ENCODE measurements at places on chromosomes 6 and 20. TPM values are rescaled to one million over a fixed set of nuclear protein-coding genes. Genes with fewer than 3 reads are reported as not detected.

The B3GALT4 gene
- total RNA-seq: 8.7 TPM

The SEMG1 gene
- not detected for total RNA-seq

The TRIM27 gene
- total RNA-seq: 32.7 TPM

The DDRGK1 gene
- 64.0 TPM for total RNA-seq

The IPCEF1 gene
- total RNA-seq: 1.3 TPM

The ELOVL2 gene
- 0.16 TPM for total RNA-seq

The TENT5A gene
- 40.0 TPM for total RNA-seq

The GNAS gene
- 474 TPM for total RNA-seq

The NEURL2 gene
- total RNA-seq: 6.8 TPM

The SPO11 gene
- total RNA-seq: not detected

The SLC22A7 gene
- total RNA-seq: not detected

DNA sequence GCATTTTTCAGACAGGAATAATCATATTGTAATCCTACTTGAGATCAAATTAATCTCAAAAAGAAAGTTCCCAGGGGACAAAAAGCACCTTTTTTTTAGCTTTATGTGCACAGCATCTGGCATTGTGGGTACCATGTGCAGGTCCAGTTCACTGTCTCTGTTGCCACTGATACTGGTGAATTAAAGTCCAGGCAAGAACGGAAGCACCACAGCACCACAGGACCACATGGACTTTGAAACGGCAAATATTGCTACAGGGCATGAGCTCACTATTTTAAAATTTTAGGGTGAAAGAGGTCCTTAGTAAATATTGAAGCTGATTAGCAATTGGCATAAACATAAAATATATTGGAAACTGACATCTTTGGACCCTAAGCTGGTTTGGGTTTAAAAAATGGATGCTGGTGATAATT lies 709.0 kb downstream of the EPM2A start:
- no peak for DNase-seq

DNA sequence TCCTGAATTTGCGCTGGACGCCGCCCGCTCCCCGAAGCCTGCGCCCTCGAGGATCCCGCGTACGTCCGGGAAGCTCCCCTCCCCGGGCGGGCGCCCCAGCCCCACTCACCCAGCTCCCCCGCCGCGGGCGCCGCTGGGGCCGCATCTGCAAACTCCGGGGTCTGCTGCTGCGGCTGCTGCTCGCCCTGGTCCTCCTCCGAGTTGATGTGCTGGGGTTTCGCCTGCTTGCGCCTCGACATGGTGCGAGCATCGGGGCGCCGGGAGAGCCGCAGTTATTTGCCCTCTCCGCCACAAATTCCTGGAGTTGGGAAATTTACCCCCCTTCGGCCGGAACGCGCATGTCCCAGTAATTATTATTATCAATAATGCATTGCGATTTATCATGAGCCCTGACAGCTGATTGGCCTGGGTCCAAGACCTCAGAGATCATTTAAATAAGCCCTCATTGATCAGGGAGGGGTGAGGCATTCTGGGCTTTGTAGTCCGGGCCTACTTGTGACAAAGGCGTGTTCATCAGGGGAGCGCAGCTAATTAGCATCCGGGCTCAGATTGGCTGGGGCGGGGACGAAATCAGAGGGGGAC lies at the start of gene SALL4:
Gene SALL4 (minus strand): TSS at position 352 of the 582 bp plus-strand sequence. CDS start 113 bp downstream, at position 239.
- DNase-seq: peak; percentile 8

DNA sequence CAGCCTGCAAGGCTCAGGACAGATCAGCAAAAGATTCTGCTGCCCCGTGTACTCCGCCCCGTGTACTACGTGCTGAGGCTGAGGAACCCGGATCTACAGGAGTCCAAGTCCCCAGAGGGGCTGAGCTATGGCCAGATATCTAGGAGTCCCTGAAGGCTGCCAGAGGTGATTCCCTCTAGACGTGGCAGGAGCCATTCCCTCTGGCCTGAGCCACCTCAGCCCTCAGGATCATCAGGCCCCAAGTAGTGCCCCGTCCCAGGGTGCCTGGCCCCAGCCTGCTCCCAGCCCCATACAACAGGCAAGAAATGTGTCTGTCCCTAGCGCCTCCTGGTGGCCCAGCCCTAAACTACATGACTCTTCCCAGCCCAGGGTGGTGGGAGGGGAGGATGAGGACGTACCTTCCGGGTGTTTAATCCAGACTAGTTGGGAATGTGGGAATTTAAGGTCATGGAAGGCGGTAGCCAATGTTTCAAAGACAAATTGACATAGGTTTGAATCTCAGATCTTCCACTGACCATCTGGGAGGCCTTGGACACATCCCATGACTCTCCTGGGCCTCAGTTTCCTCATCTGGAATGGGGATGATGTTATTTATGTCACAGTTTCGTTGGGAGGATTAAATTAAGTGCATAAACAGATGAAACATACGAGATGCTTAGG lies 49.4 kb upstream of the PTPN1 start:
- peak; percentile 84 for DNase-seq

DNA sequence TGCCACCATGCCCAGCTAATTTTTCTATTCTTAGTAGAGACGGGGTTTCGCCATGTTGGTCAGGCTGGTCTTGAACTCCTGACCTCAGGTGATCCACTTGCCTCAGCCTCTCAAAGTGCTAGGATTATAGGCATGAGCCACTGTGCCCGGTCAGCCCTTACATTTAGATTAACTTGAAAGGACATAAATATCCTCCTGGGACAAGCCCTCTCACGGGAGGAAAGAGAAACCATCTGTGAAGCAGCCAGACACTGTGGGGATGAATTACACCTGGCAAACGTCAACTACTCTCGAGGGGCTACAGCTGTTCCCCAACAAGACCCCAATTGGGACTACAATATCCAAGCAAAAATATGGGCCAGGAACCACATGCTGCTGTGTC lies 32.7 kb upstream of the SAMHD1 start:
- no peak for DNase-seq

GRCh38 chr6:143200167-143200770 lies 139.6 kb downstream of the AIG1 start:
- DNase-seq: peak; percentile 66

DNA sequence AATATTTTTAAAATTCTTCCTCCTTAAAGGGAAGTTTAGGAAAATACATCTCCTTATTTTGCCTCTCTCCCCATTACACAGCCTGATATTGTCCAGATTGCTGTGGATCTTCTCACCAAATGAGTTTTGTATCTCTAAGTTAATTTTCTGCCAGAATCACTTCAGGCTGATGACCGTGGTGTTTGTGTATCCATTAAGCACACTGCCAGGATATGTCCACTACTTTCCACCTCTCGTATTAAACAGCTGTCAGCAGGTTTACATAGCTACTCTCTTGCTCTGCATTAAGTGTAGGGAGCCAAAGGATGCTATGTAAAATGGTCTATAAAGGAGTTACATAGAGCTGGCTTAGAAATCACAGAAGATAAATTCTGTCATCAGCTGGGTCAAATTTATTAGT lies 201.1 kb downstream of the ZFAND3 start:
- no peak for DNase-seq

DNA sequence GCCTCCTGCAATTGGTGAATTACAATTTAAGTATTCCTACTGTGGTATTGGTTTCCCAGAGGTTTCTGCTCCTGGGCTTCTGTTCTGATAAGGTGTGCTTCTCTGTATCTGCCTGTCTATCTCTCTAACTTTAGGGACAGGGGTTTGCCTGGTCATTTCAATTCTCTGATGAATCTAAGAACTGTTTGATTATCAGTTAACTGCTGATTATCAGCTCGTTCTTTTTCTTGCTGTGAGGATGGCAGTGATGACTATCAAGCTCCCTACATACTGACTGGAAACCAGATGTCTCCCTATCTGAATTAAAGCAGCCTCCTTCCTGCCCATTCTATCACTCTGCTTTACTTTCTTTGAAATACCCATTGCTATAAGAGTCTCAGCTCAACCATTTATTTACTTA lies 120.5 kb downstream of the INSM1 start:
- DNase-seq: no peak

DNA sequence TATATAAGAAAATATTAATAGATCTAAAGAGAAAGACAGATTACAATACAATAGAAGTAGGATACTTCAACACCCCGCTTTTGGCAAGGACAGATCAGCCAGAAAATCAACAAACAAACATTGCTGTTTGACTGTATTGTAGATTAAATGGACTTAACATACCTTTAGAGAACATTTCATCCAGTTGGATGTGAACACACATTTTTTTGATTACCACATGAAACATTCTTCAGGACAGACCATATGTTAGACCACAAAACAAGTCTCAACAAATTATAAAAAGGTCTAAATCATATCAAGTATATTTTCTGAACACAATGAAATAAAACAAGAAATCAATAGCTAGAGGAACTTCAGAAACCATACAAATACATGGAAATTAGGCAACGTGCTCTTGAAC lies 148.2 kb downstream of the TRMT11 start:
- no peak for DNase-seq

DNA sequence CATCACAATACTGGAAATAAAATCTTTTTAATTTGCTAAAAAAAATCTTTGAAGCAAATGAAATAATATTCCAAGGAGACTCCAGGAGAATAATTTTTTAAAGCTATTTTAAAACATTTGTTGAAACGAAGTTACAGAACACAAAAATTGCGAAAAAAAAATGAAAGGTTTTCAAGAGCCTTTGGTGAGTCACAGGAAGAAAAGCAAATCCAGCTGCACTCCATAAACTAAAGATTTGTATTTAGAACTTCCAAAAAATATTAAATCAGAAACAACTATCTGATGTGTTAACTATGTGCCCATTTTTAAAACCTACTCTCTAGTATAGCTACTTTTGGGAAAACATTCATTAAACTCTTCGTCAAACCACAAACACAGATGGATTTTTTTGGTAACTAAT lies 23.6 kb downstream of the PDSS2 start:
- peak; percentile 44 for DNase-seq

DNA sequence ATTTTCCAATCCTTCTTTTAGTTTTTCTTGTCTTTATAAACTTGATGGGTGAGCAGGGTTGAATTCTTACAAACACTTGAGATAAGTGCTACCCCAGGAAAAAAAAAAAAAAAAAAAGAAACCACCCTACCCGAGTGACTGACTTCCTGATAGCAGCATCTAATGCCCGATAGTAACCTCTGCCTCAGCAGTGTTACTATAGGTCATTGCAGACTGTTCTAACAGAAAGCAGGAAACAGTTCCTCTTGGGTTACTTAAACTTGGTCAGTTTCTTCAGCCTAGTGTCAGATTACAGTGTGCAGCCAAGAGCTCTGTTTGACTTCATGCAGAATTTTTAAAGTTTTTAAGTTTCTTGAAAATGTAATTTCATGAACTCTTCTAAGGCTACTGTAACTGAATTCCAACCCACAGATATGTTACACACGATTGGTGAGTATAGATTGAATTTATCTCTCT lies 2.1 kb downstream of the MYLIP start:
- peak; percentile 84 for DNase-seq

DNA sequence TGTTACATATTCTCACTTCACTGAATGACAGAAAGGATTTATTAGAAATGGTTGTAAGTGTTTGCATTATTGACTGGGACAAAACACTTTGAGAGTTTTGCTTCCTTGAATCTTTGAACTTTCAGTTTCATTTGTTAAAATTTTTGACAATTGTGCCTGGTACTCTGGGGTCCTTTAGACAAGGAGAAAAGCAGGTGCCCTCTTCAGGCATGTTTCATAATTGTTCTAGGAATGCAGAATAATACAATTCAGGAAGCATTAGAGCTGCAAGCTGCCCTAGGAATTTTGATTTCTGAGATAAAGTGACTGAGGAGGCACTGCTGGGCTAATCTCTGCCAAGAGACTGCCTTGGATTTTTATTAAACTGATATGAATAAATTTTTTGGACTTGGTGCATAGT lies 49.7 kb downstream of the TOP1 start:
- peak; percentile 86 for DNase-seq

DNA sequence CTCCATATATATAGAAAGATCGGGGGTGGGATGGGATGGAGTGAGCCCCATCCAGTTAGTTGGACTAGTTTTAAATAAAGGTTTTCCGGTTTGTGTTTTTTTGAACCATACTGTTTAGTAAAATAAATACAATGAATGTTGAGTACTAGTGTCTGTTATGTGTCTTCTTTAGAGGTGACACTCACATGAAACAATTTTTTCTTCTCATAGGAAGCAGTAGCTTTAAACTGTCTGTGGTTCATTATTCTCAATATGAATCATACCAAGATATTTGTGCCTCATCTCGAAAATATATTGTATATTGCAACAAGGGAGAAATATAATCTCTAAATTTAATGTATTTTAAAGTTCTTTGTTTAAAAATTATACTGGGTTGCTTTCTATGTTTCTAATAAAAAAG lies 33.4 kb downstream of the HSF2 start:
- DNase-seq: no peak

- no peak for DNase-seq
These were observed 38.9 kb upstream of the GFOD1 start for GRCh38 chr6:13526357-13526726.

DNA sequence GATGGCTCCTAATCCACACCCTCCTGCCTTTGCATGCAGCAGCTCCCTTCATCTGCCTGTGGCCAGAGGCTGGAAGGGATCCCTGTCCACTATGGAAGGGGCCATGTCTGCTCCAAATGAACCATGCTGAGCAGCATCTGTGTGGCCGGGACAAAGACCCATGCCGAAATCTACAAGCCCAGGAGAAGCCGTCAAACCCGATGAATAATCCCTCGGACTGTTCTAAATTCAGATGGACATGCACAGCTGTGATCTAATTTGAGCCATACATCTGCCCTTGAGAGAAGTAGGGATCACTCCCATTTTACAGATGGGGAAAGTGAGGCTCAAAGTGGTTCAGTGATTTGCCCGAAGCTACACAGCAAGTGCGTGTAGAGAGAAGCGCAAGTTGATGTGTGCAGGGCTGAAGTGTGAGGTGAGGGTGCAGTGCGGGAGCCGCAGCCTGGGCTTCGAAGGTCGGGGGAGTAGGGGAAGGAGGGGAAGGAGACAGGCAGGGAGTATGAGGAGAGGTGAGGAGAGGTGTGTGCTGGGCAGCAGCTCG lies 22.6 kb upstream of the CDH22 start:
- no peak for DNase-seq

- DNase-seq: no peak
These were observed 127.7 kb upstream of the SUPT3H start for GRCh38 chr6:45505470-45505869.

- DNase-seq: no peak
These were observed 38.4 kb downstream of the THBS2 start for GRCh38 chr6:169215201-169215681.

DNA sequence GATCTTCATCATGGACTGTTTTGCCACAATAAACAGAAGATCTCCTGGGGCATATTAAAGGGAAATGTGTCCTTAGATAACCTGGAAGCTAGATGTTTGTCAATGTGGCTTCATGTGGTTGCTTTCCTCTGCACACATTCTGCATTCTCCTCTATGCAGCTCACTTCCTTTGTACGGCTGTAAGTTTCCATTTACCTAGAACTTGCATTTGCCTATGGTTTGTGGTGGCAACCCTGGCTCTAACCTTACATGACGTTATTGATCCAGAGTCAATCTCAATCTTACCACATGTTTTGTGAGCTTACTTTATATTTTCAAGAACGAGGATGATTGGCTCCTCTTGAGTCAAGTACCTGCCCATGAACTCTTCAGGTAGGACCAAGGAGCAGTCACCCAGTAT lies 863.1 kb downstream of the MAFB start:
- no peak for DNase-seq

GRCh38 chr6:44232676-44233566 lies 9.5 kb downstream of the SLC29A1 start:
- no peak for DNase-seq

Measured in fibroblast of the aortic adventitia (primary cell).